ENCODE measurements at places on chromosomes 2 and 18. TPM values are rescaled to one million over a fixed set of nuclear protein-coding genes. Genes with fewer than 3 reads are reported as not detected.

GRCh38 chr2:185137700-185138099 is 539.4 kb downstream of the ZNF804A start:
- no peak for DNase-seq

DNA sequence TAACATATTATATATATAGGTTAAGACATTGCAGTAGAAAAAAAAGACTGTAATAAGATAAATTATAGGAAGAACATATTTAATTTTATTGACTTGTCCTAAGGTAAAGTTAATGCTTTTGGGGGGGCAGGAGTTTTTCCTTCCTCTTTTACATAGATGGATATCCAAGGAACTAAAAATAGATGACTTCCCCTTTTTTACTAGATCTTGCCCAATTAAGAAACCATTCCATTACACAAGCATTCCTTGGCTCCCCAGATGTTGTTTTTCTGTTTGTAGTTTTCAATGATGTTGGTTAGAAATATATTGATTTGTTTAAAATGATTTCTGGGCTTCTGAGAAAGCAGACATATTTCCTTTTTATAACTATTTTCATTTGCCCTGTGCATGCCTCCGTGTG is 22.4 kb upstream of the PMAIP1 start:
- DNase-seq: no peak

DNA sequence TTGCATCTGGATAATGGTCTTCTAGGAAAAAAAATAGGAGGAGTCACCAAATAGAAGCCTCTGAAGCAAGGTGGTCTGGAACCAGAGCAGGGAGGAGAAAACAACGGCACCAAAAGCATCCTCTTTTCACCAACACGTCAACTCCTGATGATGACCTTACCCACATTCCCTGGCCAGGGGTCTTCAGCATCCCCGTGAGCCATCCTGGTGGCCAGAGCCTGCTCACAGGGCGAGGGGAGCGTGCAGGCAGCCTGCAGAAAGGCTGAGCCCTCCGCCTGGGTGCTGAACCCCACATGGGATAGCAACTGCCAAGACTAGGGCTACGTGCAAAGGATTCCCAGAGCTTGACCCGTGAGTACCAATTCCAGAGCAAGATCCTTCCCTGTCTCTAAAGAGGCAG is 191.0 kb downstream of the NDUFA10 start:
- no peak for DNase-seq

Gene OSR1
- polyA plus RNA-seq: 0.05 TPM

DNA sequence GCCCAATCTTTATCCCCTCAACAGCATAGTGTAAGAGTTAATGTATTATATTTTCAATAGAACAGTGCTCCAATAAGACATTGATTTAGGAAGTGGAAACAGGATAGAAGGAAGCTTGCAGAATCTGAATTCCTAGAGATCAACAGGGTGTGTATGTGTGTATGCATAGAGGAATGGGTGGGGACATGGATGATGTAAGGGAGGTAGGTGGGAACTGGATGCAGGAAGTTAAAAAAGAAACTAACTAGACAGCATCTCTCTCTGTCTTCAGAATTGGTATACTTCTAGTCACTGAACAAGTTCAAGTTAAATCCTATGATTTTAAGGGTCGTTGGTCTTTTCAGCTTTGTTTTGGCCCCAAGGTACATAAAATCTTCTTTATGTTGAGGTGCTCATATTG is 196.6 kb downstream of the PMAIP1 start:
- no peak for DNase-seq

Gene TEX261
- polyA plus RNA-seq: 31.2 TPM

DNA sequence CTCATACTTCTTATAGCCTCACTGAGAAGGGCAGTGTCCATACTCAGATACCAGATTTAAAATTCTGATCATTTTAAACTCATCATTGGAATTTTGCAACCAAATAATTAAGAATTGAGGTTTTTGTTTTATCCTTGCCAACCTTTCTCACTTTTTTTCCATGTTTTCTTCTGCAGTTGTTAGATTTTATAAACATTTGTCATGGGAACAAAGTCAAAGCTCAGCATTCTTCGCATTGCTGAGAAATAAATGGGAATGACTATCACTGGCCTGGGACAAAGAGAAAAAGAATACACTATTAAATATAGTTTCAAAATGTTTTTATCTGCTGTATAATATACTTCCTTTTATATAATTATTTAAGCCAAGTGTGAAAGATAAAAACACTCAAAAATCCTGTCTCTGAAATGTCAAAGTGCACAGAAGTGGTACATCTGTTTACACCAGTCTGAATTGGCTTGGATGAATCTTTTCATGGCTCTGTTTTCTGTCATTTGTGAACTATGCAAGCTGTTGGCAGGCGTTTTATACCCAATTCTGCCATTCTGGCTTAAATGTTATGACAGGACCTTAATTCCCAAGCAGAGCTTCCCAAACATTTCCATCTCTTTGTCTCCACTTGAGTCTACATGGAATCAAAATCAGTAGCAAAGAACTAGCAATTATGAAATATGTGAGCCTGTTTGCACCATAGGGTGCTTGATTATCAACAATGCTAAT is 249.3 kb upstream of the SYT4 start:
- no peak for DNase-seq

- no peak for DNase-seq
Measured at GRCh38 chr2:18149660-18150246, 271.3 kb downstream of the KCNS3 start.

- no peak for DNase-seq
Measured at GRCh38 chr2:192194265-192194865, 368 bp downstream of the TMEFF2 start.

DNA sequence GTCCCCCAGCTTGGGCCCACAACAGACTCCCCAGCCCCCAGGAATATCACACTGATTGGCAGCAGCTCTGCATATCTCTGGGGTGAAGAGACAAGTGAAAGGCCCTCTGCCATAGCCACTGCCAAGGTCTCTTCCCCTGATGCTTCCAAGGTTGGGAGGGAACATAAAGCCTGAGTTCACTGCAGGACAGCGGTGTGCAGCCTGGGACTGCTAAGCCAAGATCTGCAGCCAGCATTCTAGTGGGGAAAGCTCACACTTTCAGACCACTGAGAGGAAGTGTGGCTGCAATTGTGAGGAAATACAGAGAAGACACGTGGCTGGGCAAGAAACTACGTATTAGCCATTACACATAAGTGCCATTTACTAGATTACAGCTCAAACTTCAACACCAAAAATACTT is 100.7 kb downstream of the MAIP1 start:
- DNase-seq: no peak

Gene CHRND
- 0.11 TPM for polyA plus RNA-seq

Gene B3GNT7
- polyA plus RNA-seq: 26.4 TPM

DNA sequence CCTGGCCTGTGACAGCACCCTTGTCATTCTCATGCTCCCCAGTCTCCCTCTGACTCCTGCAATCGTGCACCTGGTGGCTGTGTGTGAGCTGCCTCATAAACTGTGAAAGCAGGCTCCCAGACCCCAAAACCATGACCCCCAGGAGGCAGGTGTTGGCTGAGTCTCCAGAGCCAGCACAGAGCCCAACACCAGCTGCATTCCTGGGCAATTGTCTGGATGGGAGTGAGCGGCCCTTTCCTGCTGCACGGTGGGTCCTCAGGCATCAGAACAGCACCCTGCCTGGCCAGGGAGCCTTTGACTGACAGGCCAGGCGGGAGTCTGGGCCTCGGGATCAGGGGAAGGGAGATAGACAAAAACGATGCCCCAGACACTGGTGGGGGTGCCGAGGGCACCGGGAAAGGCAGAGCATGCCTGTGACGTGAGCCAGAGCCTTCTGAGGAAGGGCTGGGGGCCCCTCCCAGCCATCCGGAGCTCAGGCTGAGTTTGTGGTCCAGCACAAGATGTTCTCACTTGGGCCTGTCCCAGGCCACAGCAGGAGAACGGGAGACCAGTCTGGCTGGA is 135.1 kb upstream of the GPC1 start:
- DNase-seq: no peak

Gene GALNT13
- 3.2 TPM for polyA plus RNA-seq

Gene ZNF396
- 0.44 TPM for polyA plus RNA-seq

- no peak for DNase-seq
Measured at GRCh38 chr18:77071711-77072292, 60.8 kb downstream of the MBP start.

DNA sequence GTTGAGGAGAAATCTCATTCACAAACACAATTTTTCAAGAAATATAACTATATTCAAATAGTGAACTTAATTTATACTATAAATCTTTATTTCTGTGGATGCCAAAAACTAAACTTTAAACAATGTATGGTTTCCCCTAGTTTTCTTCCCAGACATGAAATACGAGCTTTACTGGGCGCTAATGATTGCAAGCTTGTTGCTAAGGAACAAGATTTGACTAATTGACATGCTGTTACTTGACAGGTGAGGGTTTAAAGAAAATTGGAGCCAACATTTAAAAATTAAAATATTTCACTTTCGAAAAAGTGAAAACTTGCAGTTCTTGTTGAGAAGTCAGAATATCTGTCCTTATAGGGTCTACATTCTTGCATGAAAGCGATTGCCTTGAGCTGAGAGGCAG is 381.0 kb downstream of the MEIS1 start:
- DNase-seq: no peak

Gene FBXO41
- 11.2 TPM for polyA plus RNA-seq

DNA sequence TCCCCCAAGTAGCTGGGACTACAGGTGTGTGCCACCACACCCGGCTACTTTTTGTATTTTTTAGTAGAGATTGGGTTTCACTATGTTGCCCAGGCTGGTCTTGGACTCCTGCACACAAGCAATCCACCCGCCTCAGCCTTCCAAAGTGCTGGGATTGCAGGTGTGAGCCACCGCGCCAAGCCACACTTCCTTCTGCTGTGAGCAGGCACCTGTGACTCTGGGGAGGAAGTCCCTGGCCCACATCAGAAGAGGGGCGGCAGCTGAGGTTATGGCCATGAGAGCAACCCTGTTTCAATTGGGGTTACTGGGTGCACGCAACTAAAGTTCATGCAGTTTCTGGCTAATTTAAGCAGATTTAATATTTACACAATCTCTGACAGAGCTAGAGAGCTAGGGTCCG is 91.0 kb downstream of the PLB1 start:
- no peak for DNase-seq

DNA sequence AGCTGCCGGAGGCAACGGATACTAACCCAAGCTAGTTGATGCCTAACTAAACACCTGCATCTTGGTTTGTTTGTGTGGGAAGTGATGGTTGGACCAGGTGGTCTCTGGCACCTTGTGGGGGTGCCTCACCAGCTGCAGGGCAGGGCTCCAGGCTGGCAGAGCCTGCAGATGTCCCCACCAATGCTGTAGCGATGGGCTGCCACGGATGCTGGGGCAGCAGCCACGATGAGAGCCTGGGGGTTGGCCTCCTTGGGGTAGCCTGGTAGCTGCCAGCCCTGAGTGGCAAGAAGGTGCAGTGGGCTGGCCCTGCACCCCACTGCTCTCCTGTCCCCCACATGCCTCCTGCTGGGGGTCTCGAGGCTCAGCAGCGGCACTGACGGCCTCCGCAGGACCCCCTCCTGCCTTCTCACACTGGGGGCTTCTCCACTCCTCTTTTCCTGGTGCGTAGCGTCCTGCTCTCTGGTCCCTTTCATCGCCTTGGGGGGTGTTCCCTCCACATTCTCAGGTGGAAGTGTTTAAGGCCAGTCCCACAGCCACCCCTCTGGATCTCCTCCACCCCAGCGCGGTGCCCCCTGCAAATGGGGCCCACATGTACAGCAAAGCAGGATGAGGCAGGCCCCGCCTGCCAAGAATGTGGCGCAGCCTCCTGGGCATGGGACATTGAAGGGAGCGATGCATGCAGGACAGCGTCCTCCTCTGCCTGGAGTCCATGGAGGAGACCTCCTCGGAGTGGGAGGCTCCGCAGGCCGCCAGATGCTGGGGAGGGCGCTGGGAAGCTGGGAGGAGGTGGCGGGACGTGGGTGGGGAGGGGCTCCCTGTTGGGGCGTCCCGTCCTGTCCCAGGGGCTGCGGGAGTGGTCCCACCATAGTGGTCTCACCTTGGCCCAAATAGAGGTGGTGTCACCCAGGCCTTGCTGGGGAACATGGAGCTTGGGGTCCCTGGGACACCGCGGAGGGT is 173.1 kb downstream of the ASB1 start:
- DNase-seq: no peak

DNA sequence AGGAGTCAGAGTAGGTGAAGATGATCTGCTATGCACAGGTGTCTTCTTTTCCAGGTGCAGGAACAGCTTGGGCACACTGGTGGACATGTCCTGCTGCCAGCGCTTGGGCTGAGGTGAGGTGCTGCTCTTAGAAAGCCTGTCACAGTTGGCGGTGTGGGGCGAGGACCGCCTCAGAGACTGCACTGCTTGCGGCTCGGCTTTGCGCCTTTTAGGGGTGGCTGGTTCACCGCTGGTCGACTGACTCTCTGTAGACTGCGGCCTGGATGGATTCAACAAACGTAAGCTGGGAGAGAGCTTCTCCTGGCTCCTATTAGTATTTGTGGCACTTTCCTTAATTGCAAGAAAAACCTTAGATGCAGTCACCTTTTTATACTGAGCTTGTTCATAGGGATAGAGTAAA is 1.7 kb downstream of the MSL3B start:
- no peak for DNase-seq
